ENCODE measurements at places on chromosomes 2 and 18.

DNA sequence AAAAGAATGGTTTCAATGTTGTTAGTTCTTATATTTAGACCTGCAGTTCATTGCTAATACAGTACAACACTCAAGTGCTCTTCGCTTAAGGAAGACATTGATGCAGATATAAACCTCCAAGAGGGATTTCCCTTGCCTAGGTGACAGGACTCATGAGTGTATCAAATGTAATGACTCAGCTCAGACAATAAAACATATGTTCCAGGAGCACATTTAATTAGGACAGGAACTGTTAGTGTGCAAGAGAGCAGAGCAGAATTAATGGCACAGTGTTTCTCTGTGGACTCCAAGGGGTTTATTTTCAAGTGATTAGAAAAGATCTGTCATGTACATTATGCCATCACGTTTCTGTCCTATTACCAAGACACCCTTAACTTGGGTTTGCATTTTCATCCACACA lies 375.0 kb downstream of the LRRTM4 start:
- no peak for DNase-seq

DNA sequence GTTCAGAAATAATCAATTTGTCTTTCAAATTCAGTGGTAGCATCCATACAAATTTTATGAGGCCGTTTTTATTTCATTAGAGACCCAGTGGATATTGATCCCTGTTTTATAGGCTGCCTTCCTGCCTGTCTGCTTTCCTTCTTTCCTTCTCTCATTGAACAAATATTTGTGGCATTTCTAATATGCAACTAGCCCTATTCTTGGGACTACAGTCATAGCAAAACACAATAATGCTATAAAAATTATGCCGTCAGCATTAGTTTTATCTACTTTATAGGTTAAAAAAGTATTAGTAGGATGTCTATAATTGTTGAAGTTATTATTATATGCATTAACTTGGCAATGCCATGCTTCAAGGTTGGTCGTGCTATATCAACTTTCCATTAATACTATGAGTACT lies 2037.8 kb upstream of the LRRTM1 start:
- DNase-seq, result no peak

DNA sequence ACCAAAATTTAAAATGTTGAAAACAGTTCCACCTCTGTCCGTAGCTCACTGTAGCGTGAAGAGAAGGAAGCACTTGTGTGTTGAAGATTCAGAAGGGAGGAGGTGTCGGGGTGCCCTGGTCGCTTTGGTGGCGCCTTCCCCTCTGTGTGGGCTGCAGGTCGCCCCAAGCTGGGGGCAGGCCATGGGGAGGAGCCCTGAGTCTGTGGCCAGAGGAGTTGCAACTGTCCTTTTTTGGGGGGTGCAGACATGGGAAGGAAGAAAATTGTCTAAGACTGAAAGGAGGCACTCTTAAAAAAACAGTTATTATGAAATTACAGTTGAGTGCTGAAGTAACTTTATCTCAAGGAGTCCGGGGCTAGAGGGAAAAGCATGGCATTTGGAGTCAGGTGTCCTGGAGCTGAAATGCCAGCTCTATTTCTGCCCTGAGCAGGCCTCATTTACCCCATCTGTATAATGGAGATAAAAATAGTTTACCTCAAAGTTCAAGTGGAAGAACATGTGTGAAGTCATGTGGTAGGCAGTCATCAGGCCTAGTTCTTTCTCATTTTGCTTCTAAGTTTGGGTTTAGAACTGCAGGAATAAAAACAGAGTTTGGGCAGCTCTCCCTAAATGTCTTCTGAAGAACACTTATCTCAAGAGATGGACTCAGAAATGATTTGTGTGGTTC lies 82.1 kb downstream of the RNF144A start:
- DNase-seq, result no peak

GRCh38 chr2:160207271-160207670 lies 7.2 kb upstream of the ITGB6 start:
- DNase-seq, result no peak

DNA sequence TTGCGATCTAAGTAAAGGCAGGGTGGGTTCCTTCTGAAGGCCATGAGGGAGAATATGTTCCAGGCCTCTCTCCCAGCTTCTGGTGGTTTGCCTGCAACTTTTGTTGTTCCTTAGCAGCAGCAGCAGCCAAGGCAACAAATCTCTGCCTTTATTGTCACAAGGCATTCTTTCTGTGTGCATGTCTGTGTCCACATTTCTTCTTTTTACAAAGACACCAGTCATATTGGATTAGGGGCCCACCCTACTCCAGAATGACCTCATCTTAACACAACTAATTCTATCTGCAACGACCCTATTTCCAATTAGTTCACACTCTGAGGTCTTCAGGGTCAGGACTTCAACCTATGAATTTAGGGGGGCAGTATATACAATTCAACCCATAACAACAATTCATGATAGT lies 587.5 kb downstream of the XIRP2 start:
- DNase-seq, result no peak

- DNase-seq, result no peak
Observed at GRCh38 chr2:20333738-20334137, 16.9 kb downstream of the PUM2 start.

DNA sequence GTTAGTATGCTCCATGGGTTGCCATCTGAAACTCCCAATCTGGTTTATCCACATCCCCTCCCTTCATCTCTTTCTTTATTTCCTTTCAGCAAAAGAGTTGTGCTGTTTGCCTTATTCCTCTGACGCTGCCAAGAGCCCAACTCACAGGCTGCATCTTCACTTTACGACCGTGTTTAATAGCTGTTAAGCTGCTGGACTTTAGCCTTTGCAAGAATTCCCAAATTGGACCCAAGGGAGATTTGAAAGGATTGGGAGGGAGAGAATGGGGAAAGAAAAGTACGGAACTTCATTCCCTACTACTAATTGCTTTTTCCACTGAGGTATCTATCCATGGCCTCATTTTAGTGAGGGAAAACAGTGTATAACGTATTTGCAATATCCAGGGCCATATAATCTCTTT lies 263.4 kb upstream of the MEIS1 start:
- no peak for DNase-seq

GRCh38 chr18:26584745-26585144 lies 36.4 kb upstream of the KCTD1 start:
- no peak for DNase-seq

DNA sequence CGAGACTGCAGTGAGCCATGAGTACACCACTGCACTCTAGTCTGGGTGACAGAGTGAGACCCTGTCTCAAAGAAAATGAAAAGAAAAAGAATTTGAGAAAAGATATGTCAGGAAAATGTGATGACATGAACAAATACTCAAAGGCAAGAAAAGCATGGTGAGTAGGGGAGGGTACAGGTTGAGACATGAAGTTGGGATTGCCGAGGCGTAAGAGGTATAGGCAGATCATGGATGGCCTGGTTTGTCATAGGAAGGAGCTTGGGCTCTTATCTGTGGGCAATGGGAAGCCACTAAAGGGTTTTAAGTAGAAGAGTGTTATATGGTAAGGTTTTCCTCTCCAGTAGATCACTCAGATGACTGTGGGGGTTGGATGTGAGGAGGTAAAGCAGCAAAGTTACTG lies 32.3 kb downstream of the SPAST start:
- no peak for DNase-seq

DNA sequence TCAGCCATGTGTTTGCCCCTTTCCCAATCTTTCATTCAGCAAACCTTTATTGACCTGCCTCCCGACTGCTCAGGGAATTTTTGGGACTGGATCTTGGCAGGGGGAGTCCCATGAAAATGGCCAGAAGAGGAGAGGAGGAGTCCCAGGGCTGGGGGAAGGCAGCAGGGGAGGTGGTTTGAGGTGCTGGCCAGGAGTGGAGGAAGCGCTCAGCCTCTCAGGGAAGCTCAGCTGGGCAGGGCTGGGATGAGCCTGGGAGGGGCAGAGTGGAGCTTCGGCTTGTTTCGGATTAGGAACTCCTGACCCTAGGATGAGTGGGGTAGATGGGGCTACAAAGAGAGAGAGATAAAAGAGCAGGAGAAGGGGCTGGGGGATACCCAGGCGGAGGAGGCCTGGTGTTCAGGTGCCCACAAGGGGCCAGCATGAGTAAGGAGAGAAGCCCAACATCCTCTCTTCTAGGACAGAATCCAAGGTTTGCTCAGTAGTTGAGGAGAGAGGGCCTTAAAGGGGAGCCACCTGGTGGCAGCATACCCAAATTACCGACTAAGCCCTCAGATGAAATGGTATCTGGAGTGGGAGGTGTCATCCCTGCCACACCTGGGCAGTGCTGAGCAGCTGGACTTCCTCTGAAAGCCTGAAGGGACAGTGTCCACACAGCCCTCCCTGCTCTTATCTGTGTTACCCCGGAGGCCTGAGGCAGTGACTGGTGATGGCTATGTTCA lies 91.1 kb downstream of the INHBB start:
- DNase-seq, result peak; percentile 51

DNA sequence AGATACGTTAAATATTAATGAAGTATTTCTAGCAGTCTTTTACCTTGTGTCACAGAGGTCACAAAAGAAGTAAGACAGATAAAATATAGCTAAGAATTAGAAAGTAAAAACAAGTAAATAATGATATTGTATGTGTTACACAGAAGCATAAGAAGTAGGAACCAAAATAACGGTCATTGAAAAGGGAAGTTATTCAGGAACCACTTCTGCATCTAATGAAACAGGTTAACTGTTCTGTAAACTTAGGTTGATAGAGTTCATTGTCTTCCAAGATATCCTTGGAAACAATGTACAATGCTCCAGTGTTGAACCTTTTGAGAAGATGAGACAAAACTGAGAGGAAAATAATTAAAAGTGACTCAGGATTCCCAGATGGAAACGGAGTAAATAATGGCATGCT lies 57.1 kb upstream of the CD302 start:
- no peak for DNase-seq

- no peak for DNase-seq
Observed at GRCh38 chr2:43303889-43304288, 77.5 kb upstream of the ZFP36L2 start.

DNA sequence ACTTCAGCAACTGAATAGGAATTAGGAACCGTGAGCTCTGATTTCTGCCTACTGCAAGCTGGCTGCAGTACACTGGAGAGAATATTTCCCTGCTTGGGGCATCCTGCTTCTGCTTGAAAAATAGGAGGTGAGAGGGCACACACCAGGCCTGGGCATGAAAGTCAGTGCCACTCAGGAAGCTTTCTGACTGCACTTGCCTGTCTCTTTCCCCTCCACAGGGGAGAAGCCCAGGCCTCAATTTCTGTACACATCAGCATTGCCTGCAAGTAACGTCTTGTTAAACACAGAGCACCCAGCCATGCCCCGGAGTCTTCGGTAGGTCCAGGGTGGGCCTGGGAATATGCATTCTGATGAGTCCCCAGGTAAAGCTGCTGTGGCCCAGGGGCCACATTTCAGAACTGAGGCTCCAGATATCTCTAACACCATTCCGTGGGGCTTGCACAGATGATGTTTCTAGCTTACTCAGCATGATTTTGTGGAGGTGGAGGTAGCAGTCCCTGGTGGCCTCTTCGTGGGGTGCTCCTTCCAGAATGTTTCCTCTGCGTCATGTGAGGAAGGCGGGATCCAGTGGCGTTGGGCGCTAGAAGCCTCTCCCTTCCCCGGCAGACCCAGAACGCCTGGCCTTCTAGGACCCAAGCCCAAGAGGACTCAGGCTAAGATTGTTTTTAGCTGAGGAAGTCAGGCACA lies 114.1 kb downstream of the ZBTB7C start:
- no peak for DNase-seq

GRCh38 chr2:25740810-25741381 lies 67.5 kb upstream of the DTNB start:
- no peak for DNase-seq

GRCh38 chr2:182610231-182610630 lies 105.8 kb upstream of the DNAJC10 start:
- DNase-seq, result no peak

- DNase-seq, result peak; percentile 83
Observed at GRCh38 chr2:182866461-182867406, at the start of gene FRZB. Gene FRZB, minus strand, starts transcription at chr2:182866637. Its CDS starts 85 bp downstream, at chr2:182866552.

DNA sequence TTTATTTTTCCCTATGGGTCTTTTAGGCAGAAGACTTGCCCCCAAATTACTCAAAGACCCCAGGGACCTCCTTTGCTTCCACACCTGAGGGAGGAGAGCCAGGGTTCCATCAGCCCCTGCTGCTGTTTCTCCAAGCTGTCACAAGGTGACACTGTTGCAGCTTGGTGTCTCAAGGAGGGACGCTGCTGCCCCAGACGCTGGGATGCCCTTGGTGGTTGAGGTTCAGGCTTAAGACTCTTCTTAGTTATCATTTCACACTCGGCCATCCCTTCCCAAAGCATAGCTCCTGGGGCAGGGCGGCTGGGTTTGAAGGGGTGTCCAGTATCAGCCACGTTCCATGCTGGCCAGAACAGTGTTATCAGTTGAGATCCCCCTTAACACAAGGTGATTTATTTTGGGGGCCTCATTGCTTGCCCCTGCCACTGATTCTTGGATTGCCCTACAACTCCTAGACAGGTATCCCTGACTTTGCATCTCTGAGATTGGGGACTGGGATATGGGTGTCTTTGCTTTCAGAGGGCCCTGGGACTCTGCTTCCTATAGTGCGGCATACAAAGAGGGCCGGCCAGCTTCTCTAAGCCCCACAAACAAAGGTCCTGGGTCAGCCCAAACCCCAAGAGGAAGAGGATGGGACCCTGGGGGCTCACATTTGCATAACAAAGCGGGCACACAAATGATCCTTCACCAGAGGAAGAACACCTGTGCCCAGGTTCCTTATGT lies 22.7 kb downstream of the GPR55 start:
- DNase-seq, result peak; percentile 85

- DNase-seq, result no peak
Observed at GRCh38 chr18:74416124-74416523, 41.0 kb downstream of the DIPK1C start.

DNA sequence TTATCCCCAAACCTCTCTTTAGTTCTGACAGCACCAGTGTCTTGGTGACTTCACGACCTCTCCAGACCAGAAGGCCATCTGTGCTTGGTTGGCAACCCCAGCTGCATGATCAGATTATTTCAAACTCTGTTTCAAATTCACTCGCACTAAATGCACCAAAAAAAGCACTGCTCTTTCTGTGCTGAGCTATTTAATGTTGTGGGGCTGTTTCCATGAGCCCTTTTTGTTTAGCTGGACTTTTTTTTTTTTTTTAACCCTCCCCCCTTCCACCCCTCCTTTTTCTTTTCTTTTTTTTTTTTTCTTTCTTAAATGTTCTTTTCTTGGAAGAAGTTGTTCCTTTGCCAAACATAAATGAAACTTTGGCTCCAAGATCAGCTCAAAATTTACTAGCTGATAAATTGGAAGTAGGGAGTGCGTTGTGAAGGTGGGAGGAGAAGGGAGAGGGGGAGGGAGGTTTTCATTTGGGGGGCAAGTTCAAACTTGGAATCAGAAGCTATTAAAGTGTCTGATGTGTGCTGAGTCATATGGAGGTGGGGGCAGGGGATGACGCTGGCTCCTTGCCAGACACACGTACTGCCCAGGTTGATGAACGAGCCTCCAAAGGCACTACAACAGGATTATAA lies 543.0 kb upstream of the TNP1 start:
- no peak for DNase-seq

- DNase-seq, result no peak
Observed at GRCh38 chr2:28271231-28271918, 121.3 kb upstream of the FOSL2 start.

GRCh38 chr2:166158546-166158945 lies 30.7 kb upstream of the SCN1A start:
- DNase-seq, result no peak

DNA sequence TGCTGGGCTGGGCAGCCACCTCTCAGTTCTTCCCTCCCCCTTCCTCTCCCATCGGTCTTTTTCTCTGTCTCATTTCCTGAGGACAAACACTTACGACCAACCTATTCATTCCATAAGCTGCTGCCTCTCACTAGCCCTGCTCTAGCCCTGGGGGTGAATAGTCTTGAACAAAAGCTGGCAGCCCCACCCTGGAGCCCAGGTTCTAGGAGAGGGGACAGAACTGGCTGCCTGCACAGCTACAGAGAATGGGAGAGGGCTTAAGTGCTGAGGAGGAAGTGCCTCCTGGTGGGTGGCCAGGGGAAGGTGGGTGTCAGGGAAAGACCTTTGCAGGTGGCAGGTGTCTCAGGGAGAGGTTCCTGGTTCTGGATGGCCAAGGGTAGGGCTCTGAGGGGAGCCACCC lies 22.8 kb downstream of the ANO7 start:
- DNase-seq, result no peak

All from GM03348 (cell line).